ENCODE measurements at places on chromosomes 3 and 15.

GRCh38 chr3:53671961-53672299 lies 174.3 kb downstream of the CHDH start:
- DNase-seq, result no peak

DNA sequence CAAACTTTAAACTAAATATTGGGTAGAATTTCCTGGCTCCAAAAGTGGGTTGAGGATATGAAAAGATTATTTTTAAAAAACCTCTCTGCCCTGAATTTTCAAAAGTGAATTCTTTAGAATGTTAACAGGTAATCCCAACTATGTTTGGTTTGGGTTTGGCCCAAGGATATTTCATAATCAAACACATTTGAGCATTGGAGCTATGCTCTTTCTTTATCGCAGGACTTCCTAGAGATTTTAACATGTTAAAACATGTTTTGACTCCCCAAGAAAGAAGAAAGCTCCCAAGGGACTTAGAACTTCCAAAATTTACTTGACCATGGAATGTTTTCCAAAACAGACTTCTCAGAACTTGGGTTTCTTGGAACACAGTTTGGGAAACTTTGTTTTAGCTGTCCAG lies 75.6 kb upstream of the SYNPR start:
- no peak for DNase-seq

DNA sequence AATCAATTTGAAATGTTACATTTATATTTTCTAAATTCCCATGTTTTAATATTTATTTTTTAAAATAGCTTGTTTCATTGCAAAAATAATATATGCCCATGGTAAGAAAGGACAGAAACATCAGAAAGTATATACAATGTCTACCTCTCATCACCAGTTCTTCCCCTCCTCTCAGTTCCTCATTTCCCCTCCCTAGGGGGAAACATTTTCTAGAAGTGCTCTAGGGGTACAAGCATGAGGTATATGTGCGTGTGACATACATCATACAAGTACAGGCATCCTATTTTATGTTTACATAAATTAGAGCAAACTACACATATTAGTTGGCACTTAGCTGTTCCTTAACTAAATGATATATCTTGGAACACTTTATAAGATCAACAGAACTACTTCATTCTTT lies 189.3 kb upstream of the VEPH1 start:
- DNase-seq, result no peak

GRCh38 chr15:59587085-59587826 lies 24.3 kb upstream of the GCNT3 start:
- peak; percentile 47 for DNase-seq

GRCh38 chr15:52552303-52552702 lies 16.5 kb downstream of the ARPP19 start:
- DNase-seq, result no peak

DNA sequence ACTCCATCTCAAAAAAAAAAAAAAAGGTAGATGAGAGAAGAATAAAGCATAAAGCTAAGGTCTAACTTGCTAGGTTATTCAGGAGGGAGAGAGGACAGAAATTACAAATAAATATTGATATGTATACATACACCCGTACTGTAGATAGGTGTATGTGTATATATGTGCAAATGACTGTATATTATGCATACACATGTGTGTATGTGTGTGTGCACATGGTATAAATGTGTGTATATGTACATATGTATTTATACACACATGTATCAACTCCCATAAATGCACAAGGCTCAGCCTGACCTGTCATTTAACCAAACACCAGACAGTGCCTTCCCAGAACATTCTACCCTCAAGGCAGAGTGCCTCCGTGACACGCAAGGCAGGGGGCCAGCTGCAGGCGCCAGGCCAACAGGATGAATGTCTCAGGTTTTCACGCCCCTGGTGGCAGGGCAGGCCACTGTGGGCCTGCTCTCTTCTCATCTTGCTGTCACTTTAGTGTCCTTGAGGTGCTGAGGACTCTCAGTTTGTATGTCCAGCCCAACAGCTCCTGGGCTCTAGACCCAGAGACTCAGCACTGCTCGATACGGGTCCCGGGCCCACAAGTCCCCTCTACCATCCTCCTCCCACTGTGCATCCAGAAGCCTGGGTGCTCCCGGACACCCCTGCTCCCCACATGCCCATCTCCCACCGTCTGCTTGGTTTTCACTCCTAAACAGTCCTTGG lies 40.4 kb downstream of the TM2D3 start:
- no peak for DNase-seq

- DNase-seq, result no peak
These were observed 9.0 kb upstream of the UACA start for GRCh38 chr15:70772402-70772801.

- DNase-seq, result no peak
These were observed 14.1 kb downstream of the WDR53 start for GRCh38 chr3:196554205-196554604.

- no peak for DNase-seq
These were observed 527.9 kb upstream of the MDFIC2 start for GRCh38 chr3:70840106-70840870.

- no peak for DNase-seq
These were observed 68.0 kb downstream of the FNDC3B start for GRCh38 chr3:172107403-172107802.

- DNase-seq, result no peak
These were observed 118.3 kb downstream of the OSBPL10 start for GRCh38 chr3:31862666-31863279.

DNA sequence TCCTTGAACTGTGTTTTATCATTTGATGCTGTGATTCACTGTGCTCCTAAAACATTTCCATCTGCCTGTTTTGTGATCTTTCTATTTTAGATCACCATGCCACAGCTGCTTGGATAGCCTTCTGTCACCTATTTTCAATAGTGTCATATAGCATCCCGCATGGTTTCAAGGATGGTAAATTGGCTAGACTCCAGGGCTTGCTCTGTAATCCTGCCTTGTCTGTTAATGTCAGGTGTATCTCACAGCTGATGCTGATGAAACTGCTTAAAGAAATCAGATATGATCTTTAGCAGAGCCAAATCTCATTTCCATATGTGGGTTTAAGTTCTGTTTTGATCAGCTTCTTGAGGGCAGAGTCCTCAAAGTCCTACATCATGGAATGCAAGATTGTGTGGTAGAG lies 182.2 kb downstream of the UBE2E2 start:
- peak; percentile 85 for DNase-seq

DNA sequence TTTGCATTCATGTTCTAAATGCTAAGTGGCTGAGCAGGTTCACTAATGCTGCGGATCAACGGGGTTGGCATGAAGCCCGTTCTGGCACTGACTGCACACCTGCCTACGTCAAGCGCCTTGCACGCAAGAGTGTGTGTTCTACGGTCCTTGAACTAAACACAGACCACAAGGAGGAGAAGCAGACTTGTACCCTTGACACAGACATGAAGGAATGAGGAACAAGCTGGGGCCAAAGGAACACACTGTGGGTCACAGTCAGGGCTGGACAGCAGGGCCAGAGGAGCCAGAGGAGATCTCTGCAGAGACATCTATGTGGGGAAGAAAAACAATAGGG lies 48.0 kb upstream of the LDHAL6B start:
- DNase-seq, result peak; percentile 42

GRCh38 chr3:134627831-134628230 lies 23.0 kb downstream of the KY start:
- DNase-seq, result no peak

- no peak for DNase-seq
These were observed 46.8 kb upstream of the DPPA4 start for GRCh38 chr3:109384164-109384563.

- peak; percentile 54 for DNase-seq
These were observed 26.6 kb downstream of the ILDR1 start for GRCh38 chr3:121995161-121996137.

GRCh38 chr3:170205302-170205701 lies 16.9 kb upstream of the PRKCI start:
- no peak for DNase-seq

GRCh38 chr15:31161951-31162350 lies 60.4 kb upstream of the TRPM1 start:
- no peak for DNase-seq

DNA sequence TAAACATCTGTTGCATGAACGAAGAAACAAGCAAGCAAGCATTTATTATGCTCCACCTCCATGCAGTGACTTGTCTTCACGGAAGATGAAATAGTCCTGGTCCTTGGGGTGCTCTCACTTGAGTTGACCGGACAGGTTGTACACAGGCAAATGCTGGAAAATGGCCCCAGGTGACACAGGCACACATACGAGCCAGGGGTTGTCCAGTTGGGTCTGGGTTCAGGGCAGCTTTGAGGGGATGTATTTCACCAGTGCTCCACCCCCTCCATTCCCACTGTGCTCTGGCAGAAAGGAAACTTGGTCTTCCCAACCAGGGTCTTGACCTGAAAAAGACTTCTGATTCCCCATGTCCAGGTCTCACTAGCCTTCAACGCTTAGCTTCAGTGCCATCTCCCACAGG lies 48.3 kb upstream of the ITGA11 start:
- DNase-seq, result no peak

DNA sequence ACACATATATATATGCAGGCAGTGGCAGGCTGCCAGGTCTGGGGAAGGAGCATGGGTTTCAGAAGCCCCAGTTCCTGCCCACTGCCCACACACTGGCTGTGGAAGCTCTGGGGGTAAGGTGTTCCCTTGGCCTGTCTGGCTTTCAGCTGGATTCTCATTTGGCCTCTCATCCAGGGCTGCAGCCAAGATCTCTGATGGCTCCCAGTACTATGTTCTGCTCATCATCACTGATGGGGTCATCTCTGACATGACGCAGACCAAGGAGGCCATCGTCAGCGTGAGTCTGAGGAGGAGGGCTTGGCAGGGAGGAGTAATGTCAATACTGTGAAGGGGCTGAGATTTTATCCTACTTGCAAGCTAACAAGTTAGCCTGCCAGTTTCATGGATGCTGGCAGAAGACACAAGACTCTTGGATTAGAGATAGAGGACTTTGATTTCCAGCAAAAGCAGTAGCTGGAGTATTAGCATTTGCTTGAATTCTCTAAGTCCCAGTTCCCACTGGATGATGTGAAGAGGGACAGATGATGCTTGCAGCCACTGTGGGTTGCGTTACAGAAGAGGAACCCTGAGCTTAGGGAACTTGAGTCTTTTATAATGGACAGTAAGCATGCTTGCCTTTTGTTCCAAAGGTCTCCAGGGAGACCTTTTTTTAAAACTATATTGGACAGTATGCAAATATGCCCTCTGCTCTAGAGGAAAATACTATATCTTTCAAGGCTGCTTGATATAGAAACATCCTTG lies 5.6 kb upstream of the BRPF1 start:
- no peak for DNase-seq

- no peak for DNase-seq
These were observed 510.5 kb upstream of the PROK2 start for GRCh38 chr3:72295276-72295961.

DNA sequence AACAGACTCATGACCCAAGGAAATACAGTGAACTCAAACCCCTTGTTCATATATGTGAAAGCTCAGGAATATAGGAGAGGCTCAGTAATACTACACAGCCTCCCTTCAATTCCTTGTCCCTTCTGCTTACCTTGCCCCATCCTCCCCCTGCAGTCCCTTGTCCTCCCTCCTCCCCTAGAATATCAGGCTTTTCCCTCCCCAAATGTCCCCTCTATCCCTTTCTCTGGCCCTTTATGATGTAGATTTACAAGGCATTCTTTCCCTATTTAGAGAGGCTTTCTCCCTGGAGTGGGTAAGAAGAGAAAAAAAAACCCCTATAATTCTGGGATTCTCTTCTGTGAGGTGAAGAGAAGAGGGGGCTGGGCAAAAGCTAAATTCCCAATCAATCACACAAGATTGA lies 64.9 kb upstream of the KBTBD8 start:
- DNase-seq, result no peak

- DNase-seq, result no peak
These were observed 619.9 kb downstream of the FOXP1 start for GRCh38 chr3:70963431-70964275.

DNA sequence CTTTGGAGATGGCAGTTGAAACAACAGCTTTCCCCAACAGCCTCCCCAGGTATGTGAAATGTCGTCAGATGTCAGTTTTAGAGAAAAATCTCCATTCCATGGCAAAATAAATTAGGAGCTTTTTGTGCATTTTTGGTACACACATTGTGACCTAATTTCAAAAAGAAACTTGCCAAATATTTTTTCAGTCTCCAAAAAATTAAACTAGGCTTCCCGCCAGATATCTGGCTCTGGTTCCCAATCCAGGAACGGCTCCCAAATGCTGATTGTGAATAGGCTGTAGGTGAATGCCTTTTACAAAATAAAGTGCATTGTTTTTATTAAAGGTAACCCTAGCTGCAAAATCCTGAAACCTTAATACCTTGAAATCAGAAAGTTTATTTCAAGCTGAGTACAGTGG lies 10.9 kb downstream of the KCNAB1 start:
- no peak for DNase-seq

DNA sequence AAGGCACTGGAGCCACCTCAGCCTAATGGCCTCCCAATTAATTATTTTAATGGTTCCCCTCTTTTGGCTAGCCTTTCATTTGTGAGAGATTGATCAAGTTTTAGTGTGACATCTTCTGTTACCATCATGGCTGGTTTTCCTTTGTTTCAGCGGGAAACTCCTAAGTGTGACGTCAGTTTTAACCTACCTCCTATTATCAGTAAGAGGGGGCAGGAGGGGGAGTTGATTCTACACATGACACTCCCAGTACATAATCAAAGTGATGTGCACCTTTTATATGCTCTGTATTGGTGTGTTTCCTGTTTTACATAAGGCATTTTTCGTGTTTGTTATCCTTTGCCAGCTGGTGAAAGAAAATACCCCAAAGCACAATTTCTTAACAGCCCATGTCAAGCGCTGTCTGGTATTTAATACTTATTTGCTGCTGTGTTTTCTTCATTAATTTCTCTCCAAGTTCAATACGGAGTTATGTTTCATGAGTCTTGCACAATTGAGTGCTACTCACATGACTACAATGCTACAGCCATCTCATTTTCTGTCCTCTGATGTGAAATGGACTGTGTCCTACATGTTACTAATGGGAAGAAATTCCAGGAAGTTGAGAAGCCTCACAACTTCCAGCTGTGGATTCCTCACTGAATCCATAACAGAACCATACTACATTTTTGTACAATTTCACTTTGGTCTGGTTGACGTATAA lies 52.2 kb upstream of the POLR2M start:
- DNase-seq, result no peak

DNA sequence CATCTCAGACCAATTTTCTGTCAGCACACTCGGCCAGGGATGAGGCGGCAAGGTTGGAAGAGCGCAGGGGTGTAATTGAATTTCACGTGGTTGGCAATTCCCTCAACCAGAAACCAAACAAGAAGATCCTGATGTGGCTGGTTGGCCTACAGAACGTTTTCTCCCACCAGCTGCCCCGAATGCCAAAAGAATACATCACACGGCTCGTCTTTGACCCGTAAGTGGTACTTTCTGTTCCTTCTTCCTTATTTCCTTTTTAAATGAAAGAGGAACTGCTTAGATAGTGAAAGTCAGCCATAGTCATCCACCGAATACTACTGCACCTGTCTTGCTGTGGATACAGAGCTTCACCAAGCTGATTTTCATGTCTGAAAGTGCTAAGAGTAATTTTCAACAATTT lies 60.1 kb downstream of the SGO1 start:
- DNase-seq, result no peak

GRCh38 chr15:94168250-94168649 lies 63.1 kb upstream of the MCTP2 start:
- DNase-seq, result no peak

- no peak for DNase-seq
These were observed 162.5 kb downstream of the GAP43 start for GRCh38 chr3:115785782-115786181.

All from NCI-H2029 treated with DMSO at 0.1 percent for 48 hours (cell line).